ENCODE measurements at places on chromosomes 2 and 18.

DNA sequence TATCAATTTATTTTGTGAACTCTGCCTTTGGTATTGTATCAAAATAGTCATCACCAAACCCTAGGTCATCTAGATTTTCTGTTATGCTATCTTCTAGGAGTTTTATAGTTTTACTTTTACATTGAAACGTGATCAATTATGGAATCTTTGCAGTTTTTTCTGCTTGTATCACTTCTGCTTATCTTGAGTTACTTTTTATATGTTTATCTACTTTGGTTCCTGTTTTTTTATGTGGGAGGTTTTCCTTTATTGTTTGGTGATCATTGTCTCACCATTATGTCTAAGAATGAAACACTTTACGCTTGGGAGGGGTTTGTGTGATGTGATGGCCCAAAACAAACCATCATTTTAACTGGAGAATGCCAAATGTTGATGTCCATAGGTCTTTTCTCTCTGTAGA is 261.2 kb downstream of the SPAG16 start:
- no peak for DNase-seq

DNA sequence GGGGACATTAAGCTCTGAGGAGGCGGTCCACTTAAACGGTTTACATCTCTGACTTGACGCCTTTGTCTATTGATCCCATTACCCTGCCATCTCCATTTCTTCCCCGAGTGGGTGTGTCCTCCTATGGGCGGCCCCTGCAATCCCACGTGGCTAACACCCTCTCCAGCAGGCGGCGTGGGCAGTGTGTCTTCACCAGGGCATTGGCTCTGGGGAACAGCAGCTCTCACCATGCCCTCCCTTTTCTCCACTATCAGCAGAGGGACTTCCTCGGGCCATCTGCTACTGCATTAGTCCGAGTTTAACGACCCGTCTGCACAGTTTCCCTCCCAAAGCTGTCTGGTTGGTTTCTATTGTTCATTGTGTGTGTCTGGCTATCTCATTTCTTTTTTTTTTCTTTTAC is 511.9 kb upstream of the NRP2 start:
- DNase-seq, result no peak

DNA sequence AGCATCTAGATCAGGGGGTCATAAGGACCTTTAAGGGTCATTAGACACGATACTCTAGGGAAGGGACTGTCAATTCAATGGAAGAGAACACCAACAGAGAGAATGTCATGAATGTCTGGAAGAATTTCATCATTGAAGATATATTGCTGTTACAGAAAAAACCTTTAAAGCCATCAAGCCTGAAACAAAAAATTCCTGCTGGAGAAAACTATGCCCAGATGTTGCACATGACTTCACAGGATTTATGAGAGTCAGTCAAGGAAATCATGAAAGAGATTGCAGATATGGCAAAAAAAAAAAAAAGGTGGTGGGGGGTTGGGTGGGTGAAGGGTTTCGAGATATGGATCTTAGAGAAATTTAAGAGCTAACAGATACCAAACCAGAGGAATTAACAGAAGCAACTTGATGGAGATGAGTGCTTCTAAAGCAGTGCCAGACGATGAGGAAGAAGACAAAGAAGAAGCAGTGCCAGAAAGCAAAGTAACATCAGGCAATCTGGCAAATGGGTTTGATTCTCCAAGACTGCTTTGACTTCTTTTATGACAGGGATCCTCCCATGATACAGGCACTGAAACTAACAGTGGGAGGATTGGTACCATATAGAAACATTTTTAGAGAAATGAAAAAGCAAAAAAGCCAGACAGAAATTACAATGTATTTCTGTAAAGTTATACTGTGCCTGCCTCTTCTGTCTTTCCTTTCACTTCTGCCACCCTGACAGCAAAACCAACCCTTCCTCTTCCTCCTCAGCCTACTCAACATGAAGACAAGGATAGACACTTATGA is 28.5 kb downstream of the MAP4K3 start:
- no peak for DNase-seq

DNA sequence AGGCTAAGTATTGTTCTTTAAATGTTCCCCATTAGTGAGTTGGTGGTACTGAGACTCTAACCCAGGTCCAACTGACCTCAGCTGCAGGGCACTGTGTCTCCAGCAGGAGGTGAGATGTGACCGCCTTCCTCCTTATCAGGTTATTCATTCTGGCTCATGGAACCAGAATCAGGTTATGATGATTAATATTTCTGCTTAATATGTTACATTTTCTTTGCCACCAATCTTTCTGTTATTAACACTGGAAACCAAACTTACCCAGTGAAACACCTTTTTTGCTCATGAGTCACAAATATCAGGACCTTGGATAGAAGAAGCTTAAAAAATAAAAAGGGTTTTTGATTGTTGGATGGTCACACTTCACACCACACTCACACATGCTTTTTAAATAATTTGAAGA is 85.4 kb downstream of the DPP4 start:
- DNase-seq, result no peak

DNA sequence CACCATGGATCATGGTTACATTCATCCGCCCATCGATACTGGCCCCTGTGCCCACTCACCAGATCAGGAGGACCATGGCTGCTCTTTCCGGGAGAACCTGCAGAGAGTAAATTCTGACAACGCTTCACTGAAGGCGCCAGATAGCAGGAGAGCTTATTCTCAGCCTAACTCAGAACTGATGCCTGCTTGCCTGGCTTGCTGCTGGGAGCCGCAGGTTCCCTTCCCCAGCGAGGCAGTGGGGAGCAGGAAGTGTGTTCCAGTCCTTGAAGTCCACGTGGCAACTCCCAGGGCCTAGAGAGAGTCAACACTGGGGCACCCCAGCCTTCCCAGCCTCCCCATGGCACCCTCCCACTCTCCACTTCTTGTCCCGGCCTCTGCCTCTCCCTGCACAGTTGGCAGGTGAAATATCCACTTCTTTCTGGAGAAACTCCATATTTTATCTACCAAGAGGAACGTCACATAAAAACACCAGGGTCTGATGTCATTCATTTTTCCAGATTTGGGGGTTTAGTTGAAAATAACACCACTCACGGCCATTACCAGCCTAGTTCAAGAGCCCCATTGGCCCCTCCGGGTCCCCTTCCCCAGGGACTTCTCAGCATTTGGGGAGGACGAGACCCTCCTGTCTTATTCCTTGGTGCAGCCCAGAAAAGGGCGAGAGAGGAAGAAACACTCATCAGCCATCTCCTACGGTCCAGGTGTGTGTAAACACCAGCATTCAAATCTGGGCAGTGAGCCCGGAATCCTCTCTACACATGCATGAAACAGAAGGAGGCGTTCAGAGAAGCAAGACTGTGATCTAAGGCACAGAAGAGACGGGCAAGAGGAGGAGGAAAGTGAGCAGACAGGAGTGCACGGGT is 3.5 kb upstream of the TUBB6 start:
- DNase-seq, result peak; percentile 69

DNA sequence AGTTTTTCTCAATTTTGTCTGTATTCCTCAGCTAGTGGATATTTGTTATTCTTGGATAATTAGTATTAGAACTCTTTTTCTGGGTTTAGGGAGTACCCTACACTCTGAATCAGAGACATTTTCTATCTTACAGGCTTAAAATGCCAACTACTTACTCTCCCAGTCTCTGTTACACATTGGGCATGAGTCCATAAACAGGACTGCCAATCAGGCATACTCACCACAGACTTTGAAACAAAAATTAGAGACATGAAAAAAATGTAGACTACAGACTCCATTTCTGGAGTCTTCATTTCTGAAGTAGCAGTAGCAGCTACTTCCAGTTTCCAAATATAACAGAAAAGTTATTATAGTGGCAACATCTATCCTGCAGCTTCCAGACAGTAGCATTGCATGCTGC is 279.7 kb downstream of the MBD5 start:
- no peak for DNase-seq

GRCh38 chr18:26435415-26436095 is 112.8 kb downstream of the KCTD1 start:
- DNase-seq, result no peak

GRCh38 chr2:112728378-112729175 is 7.8 kb downstream of the NT5DC4 start:
- DNase-seq, result peak; percentile 35

- DNase-seq, result no peak
Measured at GRCh38 chr2:216410550-216410949, 1.7 kb upstream of the SMARCAL1 start.

DNA sequence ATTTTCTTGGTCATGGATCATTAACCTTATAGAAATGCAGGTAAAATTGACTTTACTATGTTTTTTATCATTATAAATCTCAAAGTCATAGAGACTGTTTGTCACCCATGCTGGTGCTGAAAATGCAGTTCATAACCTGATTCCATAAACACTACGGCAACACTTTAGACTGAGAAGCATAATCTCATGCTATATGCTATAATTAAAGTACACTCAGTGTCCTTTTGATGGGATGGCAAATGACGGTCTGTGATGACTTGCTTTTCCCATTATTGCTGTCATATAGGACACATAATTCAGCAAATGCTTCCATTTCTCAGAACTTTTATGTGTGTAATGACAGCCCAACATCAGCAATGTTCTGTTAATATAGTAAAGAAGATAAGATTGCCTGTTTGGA is 162.9 kb downstream of the CD226 start:
- DNase-seq, result no peak

DNA sequence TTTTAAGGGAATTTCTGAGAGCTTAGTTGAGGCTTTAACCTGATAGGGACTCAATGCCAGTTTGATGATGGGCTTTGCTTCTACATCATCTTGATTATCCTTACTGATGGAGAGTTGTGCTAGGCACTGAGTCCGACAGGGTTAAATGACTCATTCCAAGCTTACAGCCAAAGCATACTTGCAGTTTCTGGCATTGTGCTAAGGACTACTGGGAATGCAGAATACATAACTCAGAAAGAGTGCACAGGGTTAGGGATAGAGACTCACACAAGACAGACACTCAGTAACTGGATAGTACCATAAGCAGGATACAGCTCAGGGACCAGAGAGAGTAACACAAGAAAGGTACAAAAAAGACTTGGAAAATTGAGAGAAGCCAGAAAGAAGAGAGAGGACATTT is 94.1 kb upstream of the SLC14A2 start:
- DNase-seq, result no peak

- no peak for DNase-seq
Measured at GRCh38 chr18:68604256-68604655, 110.7 kb downstream of the TMX3 start.

- DNase-seq, result no peak
Measured at GRCh38 chr2:156116113-156116512, 216.4 kb downstream of the NR4A2 start.

DNA sequence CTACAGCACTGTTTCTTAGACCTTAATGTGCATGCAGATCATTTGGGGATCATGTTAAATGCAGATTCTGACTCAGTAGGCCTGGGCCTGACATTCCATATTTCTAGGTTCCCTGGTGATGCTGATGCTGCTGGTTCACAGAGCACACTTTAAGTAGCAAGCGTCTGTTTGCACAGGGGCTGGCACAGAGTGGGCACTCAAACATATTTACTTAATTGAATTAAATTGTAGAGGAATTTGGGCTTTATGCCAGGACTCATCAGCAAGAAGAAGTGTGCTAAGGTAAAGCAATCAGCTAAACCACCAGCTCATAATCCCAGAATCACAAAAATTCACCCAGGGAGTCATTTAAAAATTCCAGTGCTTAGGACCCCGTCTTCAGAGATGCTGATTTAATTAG is 25.1 kb upstream of the INPP4A start:
- DNase-seq, result no peak

DNA sequence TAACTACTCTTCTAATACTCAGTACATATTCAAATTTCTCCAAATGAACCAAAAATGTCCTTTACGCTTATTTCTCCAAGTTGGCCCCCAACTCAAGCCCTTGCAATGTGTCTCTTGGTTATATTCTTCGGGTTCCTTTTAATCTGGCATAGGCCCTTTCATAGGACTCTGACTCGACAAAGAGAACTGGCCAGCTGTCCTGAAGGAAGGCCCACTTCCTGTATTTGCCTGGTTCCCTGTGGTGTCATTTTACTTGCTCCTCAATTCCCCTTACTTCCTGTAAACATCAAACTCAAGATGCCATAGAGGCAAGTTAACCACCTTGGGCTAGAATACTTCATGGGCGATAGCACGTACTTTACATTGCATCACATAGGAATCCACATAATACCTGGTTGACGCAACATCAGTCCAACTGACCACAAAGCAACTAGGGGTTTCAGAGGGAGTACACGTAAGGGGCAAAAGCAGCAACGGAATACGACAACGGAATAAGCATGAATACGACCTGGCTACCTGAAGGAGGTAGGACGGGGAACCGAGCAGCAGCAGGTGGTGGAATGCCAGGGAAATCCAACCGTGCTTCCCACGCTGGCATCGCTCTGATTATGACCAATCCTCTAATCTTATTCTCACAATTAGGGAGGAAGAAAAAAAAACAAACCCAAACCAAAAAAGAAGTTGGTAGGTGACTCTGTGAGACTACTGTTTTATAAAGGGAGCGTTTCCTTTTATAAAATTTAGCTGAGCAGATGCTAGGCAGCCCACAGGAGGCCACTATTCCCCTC is 823 bp upstream of the GORASP2 start:
- no peak for DNase-seq

DNA sequence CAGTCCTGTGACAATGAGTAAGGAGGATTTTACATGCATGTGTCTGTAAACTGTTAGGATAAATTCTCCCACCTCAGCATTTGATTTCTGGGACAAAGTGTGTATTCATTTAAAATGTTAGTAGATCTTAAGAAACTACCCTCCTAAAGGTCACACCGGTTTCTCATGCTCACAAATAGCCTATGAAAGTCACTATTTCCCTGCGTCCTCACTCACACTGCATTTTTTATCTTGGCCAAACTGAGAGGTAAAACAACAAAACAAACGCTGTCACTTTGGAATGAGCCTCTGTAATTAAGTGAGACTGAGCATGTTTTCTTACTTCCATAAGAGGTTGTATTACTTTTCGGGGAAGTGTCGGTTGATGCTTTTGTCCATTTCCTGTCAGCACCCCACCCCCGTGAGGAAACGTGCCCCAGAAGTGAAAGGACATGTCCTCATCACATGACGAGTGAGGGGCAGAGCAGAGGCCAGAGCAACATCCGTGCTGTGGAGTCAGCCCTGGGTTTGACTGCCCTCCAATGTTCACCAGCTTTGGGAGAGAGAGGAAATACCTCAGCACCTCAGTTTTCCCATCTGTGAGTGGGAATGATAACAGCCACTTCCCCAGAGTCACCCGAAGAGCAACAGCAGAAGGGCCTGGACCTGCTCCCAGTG is 3.1 kb downstream of the GYPC start:
- no peak for DNase-seq

DNA sequence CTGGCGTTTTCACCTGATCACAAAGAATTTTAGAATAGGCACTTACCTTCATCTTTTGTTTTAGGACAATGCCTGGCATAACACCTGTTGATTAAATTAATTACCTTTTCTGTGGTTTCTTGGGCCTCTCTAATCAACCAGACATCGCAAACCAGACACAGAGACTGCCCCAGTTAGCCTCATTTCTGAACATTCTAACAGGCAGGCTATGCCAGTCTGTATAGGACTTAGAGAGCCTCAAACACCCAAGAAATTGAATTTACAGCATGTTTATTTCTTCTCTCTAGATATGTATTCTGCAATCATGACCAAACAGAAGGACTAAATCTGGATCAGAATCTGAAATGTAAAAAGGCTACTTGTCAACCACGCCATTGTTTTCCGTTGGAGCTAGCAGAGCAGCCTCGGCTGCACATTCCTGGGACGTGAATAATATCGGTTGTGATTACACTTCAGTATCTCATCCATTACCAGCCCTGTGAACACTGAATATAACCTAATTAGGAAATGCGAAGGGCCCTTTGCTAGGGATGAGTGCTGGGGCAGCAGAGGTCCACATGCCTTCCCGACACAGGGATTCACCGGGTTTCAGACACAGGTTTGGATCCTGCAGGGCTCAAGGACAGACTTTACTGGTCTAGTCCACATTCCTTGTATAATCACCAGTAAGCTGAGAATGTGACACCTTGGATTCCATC is 17.5 kb upstream of the CDC42EP3 start:
- no peak for DNase-seq

Data from NCI-H1105 (cell line).